ENCODE measurements at places on chromosomes 1 and 21.

DNA sequence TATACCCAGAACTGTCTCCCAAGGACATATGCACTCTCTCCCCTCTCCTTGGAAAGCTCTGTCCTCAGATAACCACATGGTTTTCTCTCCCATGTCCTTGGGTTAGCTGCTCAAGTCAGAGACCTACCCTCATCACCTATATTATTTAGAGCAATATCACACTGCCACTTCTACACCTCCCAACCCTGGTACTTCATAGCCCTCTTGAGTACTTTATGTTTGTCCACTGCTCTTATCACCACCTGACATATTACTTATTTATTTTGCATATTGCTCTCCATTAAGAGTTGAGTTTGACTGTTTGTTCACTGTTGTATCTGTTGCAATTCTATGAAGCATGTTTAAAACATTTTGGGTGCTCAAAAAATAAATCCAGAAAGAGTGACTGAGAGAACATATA lies 126.3 kb upstream of the ATP1B1 start:
- DNase-seq, result no peak

DNA sequence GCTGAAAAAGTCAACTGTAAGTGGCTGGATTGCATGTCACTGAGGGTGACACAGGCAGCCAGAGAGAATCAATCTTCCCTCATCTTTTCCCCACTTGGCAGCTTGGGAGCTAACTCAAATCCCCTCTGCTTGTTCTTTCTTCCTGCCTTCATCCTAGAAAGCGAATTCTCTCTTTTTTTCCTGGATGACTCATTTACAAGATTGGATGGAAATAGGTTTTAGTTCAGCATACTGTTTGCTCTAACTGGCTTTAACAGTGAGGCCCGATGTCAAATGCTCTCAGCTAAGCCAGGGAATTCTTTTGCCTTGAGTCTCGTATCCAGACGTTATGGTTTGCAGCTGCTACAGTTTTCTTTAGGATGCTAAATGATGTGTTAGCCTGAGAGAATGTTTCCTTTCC lies 72.7 kb downstream of the HUNK start:
- peak; percentile 77 for DNase-seq

- no peak for DNase-seq
These were observed 9.0 kb downstream of the COX20 start for GRCh38 chr1:244844155-244845121.

DNA sequence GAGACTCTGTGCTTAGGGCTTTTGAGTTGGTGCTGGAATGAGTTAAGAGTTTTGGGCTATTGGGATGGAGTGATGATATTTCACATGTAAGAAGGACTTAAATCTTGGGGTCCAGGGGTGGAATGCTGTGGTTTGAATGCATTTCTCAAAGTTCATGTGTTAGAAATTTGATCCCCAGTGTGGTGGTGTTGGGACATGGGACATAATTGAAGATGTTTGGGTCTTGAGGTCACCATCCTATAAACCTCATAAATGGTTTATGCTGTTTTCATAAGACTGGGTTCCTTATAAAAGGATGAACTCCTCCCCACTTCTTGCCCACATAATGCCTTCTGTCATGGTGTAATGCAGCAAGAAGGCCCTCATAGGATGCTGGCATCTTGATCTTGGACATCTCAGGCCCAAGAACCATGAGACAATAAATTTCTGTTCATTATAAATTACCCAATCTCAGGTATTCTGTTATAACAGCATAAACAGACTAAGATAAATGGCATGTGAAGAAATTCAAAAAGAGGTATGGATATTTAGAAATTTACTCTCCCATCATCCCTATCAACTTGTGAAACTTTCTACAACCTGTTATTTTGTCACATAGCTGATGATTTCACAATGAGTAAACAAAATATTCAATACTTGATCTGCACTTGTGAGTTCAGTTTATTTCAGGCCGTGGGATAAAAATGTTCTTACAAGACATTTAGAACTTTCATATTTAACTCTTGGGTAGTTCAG lies 48.0 kb upstream of the NEK7 start:
- DNase-seq, result peak; percentile 25

GRCh38 chr21:45867041-45867666 lies 114.4 kb upstream of the COL6A1 start:
- no peak for DNase-seq

DNA sequence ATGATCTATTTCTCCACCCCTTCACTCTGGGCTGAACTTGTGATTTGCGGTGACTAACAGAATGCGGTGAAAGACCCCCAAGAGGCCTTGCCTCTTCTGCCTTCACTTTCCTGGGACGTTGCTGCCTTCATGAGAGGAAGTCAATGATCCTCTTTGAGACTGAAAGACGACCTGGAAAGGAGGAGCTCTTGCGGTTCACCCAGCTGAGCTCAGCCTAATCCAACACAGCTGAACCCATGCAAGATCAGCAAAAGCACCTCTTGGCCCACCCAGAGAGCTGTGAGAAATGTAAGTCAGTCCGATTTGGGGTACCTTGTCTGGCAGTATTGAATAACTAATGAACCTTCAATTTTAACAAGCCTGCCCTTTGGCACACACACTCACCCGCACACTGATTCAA lies 767.4 kb upstream of the TPTE start:
- no peak for DNase-seq

DNA sequence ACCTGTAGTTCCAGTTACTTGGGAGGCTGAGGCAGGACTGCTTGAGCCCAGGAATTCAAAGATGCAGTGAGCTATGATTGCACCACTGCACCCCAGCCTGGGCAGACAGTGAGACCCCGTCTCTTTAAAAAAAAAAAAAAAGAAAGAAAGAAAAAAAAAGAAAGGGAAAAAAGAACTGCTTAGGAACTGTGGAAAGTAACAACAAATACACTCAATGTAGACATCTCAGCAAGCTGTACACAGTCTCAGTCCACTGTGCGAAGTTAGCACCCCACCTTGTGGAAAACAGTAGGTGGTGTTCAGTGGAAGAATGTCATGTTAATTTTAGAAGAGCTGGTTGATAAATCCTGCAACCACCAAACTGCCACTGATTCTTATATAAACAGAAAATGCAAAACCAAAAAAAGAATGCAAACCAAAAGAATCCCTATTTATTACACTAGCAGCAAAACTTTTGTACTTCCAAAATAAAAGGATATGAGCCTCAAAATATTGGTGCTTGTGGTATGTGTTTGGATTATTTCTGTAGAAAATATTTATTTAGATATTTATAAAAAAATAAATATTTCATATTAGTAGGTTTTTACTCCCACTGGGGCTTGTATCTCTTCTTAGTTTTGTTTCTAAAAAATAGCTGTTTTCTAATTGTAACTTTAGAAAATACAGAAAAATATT lies 31.1 kb downstream of the ALG14 start:
- peak; percentile 79 for DNase-seq

- no peak for DNase-seq
These were observed 52.6 kb upstream of the ZSWIM5 start for GRCh38 chr1:45259053-45259452.

DNA sequence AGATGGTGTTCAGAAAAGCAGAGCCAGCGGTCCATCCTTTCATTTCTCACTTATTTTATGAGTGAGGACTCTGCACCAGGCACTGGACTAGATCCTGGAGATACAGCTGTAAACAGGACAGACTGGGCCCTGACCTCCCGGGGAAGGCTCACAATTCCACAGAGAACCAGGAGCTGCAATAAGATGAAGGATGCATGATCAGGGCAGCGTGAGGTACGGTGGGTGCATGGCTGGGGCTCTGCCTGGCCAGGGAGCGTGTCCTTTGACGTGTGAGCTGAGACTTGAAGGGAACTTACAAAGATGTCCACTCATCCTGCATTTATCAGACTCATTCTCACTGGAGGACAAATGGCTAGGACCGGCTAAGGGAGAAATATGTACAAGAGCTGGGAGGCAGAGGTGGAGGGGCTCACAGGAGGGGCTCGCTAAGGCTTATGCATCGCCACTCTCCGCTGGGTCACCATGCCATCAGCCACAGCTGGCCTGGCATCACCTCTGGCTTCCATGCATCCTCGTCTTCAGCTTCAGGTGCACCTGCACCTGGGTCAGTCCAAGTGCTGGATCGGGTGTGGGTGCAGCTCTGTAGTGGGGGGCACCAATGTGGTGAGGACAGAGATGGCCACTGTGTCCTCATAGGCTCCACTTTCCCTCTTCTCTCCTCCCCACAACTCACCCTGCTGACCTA lies 213.9 kb downstream of the TOMM20 start:
- no peak for DNase-seq

DNA sequence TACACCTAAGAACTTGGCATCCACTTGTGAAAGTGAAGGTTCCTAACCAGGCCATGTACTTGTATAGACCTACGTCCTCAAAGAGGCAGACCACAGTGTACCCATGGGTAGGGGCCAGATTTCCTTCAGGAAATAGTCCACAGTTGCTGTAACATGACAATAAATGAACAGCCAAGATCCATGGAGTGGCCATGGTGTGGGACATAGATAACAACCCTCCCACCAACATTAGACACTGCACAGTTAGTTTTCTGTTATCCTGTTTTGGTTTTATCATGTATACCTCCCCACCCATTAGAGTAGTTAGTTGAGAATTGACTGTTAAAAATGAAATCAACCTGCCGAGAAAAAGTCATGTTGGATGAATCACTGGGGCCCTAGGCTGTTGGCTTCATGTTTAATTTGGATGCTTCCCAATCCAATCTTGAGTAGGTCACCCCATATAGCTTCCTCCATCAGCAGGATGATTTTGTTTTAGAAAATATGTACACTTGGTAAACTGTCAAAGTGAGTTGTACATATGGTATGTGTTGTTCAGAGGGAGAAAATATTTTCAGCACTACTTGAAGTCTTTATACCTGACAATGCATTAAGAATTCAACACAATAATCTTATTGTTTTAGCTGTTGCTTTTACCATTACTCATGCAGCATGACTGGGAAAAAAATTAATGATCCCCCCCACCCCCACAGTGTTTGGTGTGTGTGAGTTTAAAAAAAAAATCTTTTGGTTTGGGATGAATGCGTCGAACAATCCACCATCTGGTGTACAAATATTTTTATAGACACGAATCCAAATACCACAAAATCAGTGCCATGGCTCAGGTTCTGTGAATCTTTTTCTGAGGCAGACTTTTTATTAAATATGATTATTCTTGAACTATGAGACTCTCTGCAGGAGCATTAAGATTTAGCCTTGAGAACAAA lies 88.3 kb upstream of the ARHGAP29 start:
- peak; percentile 97 for DNase-seq

DNA sequence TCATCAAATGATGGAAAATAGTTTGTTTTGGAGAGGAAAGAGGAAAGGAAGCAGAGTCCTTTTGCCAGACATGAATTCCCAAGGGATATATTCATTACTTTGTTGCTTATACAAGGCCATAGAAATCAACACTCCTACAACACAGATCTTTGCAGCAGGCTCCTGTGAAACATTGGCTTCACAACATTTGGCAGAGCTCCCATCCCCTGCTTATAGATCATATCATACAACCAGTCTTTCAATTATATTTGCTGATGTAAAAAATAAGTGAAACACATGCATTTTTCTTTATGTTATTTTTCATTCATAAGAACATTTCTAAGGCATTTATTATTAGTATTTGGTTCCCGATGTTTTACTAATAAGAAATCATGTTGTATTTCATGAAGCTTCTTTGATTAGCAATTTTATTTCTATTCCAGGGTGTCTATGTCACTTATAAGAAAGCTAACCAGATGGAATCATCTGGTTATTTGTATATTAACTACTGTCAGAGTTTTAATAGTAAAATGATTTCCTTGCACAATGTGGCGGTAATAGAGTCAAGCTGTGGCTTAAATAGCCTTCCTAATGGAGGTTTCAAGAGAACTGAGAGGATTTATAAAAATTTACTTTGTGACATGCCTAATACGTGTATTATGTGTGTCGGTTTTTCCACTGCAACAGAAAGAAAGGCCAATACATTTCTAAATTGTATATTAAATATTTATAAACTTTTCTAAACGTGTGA lies 470.3 kb upstream of the NCAM2 start:
- no peak for DNase-seq

- DNase-seq, result no peak
These were observed 9.6 kb downstream of the CLEC20A start for GRCh38 chr1:178487070-178487615.

DNA sequence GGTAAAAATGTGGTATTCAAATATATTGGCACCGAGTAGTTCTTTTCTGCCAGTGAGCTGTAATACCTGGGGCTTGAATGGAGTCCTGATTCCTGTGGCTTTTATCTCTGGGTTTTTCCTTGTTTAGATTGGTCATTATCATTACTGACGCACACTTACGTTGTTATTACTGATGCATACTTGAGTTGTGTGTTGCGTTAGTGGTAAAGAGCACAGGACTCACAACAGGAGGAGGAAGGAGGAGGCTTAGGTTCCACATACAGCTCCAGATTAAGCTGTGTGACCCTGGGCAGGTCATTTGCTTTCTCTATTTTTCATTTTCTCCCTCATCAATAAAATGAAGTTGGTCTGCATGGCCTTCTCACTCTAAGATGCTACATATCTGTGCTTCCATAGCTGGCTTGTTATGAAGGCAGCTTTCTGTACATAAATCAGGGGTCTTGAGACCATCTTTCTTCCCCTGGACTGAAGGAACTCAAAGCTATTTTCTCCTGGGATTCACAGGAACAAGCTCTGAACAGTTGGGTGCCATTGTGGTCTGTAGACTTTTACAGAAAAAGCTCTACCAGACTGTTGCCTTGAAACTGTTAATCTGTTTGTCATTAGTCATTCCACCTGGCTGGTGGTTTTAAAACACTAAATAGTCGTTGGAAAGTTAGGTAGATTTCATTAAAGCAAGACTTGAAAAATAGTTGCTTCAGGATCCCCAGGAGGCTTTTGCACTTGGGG lies 5.6 kb downstream of the ARID1A start:
- no peak for DNase-seq

DNA sequence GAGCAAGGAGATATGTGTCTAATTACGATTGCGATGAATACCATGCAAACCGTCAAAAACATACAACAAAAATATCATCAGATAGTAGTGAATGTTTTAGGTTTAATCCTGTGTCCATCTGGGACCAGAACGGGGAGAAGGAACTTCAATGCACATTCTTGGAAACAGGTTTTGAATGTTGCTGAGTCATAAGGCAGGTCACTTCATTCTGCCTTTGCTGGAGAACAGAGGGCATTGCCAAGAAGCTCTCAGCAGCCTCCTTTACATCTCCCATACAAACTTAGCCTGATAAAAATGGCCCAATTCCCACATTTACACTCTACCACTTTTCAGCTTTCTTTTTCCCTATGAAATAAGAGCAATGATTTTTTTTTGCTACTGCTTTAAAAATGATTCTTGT lies 78.0 kb upstream of the KCNJ6 start:
- DNase-seq, result no peak

GRCh38 chr1:108815566-108815965 lies 41.3 kb downstream of the AKNAD1 start:
- DNase-seq, result no peak

DNA sequence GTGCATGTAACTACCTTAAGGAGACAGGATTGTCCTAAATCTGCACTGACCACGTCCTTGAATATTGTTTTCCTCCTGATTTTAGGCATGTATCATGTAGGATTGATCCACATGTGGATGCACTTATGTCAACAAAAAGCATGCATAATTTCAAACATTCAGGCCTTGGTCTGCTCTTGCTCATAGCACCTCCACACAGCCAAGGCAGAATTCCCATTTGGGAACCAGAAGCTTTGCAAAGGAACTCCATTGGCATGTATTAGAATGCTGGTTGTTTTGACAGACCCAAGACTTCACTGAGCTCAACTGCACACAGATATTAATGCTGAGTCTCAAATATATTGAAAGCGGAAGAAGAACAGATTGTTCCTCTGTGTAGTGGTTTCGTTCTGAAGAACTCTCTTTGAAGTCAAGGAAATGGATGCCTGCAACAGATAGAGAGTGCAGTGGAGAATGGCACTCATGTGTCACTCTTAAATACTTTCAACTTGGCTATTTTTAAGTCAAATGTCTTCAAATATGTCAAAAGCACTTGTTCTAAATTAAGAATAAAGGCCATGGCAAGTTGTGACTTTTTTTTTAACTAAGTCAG lies 387.6 kb downstream of the LTN1 start:
- peak; percentile 8 for DNase-seq
